ENCODE measurements at places on chromosomes 6 and 20.

- no peak for DNase-seq
Observed at GRCh38 chr20:15039088-15039752, 701.8 kb upstream of the FLRT3 start.

GRCh38 chr6:15691250-15691869 lies 28.5 kb upstream of the DTNBP1 start:
- DNase-seq, result peak; percentile 87

DNA sequence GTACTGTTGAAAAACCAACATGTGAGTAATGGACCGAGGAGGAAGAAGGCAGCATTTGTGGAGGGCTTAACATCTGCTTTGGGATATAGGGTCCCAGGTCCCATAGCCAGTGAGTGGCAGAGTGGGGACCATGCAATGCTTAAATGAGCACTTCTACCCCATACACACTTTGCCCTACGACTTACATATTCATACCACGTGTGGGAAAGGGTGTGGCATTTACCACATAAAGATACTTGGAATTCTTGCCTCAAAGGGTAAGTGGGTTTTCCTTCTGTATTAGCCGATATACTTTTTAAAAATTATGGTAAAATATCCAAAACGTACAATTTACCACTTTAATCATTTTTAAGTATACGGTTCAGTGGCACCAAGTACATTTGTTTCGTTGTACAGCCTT lies 199.3 kb downstream of the BACH2 start:
- no peak for DNase-seq

DNA sequence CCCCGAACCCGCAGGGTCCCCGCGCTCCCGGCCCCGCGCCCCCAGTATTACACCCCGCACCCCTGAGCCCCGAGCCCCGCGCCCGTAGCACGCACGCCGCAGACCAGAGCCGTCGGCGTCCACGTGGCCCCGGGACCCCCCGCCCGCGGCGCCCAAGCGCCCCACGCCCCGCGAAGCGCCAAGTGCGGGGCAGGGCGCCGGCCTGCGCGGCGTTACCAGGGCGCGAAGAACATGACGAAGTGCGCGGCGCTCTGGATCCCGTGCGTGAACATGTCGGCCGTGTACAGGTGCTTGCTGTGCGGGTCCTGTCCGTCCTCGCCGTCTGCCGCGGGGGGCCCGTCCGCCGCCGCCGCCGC lies 312 bp downstream of the TXNDC5 start:
- peak; percentile 30 for DNase-seq

- no peak for DNase-seq
Observed at GRCh38 chr20:16059841-16060240, 513.4 kb downstream of the KIF16B start.

GRCh38 chr6:114119056-114119455 lies 148.1 kb upstream of the HDAC2 start:
- DNase-seq, result no peak

- no peak for DNase-seq
Observed at GRCh38 chr6:129704708-129705107, 5.3 kb downstream of the ARHGAP18 start.

- DNase-seq, result no peak
Observed at GRCh38 chr20:2331901-2332565, 36.2 kb downstream of the TGM3 start.

DNA sequence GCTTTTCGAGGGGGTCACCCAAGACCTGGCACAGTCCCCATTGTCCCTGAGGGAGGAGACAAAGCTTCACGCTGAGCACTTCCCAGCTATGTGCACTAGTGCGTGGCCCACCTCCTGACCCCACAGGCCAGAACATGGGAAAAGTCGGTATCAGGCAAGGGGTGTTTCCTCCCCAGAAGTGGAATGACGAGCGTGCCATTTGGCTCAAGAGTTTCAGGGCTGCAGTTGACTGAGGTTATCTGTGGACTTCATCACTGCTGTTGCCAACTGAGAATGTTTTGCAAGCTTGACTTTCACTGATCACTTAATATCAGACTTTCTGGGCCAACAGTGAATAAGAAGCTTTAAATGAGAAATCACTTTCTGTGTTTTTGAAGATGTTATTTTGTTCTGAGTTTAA lies 137.0 kb upstream of the AFDN start:
- DNase-seq, result no peak

GRCh38 chr6:1614448-1615150 lies 4.9 kb downstream of the FOXC1 start:
- no peak for DNase-seq

DNA sequence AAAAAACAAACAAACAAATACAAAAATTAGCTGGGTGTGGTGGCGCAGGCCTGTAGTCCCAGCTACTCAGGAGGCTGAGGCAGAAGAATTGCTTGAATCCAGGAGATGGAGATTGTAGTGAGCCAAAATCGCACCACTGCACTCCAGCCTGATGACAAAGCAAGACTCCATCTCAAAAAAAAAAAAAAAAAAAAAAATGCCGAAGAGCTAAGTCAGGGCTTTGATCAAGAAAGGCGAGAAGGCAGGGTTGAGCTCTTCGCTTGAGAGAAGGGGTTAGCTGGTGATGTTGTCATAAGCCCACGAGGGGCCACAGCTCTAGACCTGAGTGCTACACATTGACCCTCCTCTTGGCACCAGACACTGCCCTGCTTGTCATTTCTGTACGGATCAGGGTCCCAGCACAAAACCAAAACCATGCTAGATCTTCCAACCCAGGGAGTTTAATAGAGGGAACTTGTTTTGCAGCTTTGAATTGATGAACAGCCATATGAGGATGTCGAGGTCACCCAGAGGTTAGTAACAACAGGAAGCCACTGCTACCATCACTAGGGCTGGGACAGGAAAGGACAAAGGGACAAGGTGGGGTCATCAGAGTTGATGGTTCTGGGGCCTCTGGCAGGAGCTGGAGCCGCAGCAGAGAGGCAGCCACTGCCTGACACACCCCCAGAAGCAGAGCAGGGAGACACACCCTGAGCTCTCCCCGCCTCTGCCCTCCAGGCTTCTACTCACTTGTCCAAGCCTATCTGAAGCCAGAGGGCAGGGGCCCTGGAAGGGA lies 122.7 kb downstream of the SNX5 start:
- no peak for DNase-seq

- DNase-seq, result no peak
Observed at GRCh38 chr6:148358196-148358785, 15.7 kb downstream of the SASH1 start.

GRCh38 chr6:44111434-44112417 lies 15.5 kb downstream of the MRPL14 start:
- no peak for DNase-seq

DNA sequence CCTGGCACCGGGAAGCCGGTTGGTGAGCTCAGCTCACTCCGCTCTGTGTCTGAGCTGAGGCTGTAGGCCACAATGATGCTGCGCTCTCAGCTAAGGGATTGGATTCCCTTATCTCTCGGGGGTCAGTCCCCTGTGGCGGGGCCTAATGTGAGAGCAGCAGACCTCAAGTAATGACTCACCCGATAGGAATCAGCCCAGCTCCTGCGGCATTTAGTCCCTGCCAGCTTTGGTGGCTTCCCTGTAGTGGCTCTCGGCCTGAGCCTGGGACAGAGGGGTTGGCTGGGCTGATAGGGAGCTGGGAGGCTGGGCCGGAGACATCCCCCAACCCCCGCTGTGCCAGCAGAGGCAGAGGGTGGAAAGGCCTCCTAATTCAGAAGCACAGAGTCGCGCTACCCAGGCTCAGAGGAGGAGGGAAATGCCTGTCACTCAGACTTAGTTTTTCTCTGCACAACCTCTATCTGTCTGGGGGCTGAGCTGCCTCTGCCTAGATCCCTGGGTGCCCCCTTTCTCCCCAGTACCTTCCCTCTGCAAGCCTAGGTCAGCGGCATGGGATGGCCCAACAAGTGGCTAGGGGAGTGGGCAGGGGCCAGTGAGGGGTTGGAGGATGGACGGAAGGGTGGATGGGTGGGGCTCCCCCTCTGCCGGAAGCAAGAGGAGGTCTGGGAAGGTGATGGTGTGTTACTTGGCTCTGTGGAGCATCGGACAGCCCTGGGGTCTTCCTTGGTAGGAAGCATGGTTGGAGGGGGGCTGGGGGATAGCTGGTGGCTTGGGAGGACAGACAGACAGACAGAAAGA lies 92.2 kb downstream of the CDH22 start:
- no peak for DNase-seq

DNA sequence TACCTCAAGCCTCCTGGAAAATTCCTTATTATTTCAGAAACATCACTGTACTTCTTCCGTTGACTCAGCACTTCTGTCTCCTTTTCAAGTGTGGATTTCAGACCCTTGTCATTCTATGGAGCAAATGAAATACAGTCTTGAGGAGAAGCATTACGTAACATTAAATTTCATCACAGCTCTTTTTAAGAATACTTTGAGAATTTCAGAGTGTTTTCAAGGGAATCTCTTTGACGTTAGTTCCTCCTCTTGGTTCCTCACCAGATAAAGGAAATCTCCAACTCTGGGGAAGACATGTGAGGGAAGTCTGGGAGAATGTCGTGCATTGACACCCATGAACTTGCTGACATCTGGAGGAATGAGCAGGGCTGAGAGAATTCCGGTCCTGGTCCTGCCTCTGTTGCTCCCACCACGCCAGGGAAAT lies 32.3 kb downstream of the UST start:
- DNase-seq, result no peak

GRCh38 chr20:16916165-16916564 lies 168.0 kb downstream of the OTOR start:
- DNase-seq, result no peak

DNA sequence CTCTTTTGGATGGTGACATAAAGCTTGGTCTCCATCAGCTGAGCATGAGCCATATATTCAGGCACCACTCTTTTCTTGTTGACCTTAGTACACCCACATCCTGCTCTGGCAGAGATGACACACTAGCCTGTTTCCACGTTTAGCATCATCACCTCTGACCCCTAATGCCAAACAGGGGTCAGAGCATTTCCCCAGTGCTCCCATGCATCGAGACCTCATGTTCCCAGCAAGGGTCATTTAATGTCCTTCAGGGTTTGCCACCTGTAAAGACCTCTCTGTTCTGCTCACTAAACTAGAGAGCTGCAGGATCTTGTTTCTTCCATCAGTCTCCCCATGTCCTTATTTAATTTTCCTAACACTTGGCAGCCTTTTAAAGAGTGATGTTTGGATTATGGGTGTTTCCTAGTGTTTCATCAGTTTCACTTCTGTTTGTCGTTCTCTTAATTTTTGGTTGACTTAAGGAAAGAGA lies 97.5 kb downstream of the AIG1 start:
- DNase-seq, result no peak

DNA sequence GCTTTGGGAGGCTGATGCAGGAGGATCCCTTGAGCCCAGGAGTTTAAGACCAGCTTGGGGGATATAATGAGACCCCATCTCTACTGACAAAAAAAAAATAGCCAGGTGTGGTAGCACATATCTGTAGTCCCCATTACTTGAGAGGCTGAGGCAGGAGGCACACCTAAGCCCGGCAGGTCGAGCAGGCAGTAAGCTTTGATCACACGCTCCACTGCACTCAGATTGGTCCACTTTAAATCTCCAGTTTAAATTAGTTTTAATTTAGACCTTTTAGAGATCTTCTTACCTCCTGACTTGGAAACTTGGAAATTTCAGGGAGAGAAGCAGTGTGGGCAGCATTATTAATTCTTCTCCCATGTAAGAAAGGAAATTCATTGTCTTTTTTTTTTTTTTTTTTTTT lies 16.8 kb upstream of the PLCB4 start:
- DNase-seq, result no peak

DNA sequence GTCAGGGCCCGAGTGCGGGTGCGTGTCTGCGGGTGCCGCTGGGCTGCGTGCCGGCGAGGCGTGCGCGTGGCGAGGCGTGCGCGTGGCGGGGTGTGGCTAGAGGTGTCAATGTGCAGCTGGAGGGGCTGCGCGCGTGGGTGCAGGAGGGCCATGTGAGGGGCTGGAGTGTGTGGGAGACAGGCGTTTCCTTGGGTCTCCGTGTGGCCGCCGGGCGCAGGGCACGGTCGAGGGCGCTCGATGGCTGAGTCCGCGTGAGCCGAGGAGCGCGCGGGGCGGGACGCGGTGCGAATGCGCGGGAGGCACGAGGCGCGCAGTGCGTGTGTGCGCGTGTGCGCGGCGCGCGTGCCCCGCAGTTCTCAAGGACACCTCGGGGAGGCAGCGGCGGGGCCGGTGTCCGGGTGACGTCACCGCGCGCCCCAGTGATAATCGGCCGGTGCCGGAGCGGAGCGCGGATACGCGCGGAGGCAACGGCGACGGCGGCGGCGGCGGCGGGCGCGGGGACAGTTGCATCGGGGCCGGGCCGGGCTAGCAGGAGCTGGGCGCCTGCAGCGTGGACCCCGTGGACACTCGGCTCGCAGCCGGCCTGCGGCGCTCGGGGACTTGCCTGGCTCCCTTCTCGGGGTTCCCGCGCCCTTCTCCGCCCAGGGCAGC lies 38.7 kb downstream of the YTHDF1 start:
- DNase-seq, result peak; percentile 44

- peak; percentile 37 for DNase-seq
Observed at GRCh38 chr6:89117211-89118108, at the start of gene SRSF12. TSS of gene SRSF12 (minus strand) at chr6:89118071. CDS start at chr6:89117887, 184 bp downstream.

- no peak for DNase-seq
Observed at GRCh38 chr20:62659488-62660239, 17.4 kb downstream of the SLCO4A1 start.

DNA sequence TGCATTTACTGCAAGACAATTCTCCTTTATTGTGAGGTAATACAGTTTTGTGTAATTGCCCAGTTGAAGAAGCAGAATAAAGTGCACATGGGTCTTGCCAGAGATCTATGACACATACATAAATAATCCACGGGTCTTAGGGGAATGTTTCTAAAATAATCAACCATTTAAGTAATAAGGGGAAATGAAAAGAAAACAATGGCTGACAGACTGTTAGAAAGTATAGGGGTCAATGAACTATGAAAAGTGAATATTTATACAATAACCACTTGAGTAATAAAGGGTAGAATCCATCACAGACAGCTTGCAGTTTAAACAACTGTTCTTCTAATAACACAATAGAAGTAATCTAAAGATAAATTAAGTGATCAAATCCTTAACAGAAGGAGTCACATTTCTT lies 477.2 kb downstream of the EYS start:
- DNase-seq, result no peak

- peak; percentile 27 for DNase-seq
Observed at GRCh38 chr6:43368259-43369160, 937 bp downstream of the ZNF318 start.

DNA sequence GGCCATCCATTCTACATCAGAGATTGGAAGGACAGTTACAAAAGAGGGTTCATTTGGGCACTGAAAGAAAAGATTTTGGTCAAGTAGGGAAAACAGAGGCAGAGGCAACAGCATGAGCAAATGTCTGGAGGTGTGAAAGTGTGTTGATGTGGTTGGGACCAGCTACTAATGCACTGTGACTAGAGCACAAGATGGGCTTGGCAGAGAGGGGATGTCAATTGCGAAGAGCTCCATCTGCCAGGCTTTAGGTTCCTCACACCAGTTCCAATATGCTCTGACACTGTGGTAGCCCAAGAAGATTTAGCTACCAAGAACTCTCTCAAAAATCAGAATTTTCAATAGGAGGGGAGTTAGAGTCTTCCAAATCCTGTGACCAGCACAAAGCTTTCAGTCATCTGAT lies 42.1 kb downstream of the TRAF3IP2 start:
- DNase-seq, result no peak

All from activated naive CD4-positive, alpha-beta T cell treated with anti-CD3 and anti-CD28 coated beads for 36 hours (primary cell).